ENCODE measurements at places on chromosomes 16 and 17.

- no peak for DNase-seq
These were observed 47.8 kb upstream of the BCO1 start for GRCh38 chr16:81190667-81191066.

DNA sequence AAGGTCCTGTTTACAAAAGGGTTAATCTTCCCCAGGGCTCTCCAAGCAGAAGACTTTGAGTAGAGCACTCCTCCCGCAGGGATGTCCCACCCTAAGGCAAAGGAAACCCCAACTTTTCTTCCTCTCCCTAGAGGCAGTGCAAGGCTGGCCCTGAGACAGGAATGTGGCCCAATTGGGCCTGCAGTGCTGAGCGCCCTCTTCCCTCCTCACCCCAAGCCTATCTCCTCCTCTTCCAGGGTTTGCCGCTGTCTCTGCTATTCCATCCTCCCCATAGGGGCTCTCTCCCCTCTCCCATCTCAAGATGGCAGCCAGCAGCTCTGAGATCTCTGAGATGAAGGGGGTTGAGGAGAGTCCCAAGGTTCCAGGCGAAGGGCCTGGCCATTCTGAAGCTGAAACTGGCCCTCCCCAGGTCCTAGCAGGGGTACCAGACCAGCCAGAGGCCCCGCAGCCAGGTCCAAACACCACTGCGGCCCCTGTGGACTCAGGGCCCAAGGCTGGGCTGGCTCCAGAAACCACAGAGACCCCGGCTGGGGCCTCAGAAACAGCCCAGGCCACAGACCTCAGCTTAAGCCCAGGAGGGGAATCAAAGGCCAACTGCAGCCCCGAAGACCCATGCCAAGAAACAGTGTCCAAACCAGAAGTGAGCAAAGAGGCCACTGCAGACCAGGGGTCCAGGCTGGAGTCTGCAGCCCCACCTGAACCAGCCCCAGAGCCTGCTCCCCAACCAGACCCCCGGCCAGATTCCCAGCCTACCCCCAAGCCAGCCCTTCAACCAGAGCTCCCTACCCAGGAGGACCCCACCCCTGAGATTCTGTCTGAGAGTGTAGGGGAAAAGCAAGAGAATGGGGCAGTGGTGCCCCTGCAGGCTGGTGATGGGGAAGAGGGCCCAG is 1.0 kb downstream of the PRRT2 start:
- no peak for DNase-seq

DNA sequence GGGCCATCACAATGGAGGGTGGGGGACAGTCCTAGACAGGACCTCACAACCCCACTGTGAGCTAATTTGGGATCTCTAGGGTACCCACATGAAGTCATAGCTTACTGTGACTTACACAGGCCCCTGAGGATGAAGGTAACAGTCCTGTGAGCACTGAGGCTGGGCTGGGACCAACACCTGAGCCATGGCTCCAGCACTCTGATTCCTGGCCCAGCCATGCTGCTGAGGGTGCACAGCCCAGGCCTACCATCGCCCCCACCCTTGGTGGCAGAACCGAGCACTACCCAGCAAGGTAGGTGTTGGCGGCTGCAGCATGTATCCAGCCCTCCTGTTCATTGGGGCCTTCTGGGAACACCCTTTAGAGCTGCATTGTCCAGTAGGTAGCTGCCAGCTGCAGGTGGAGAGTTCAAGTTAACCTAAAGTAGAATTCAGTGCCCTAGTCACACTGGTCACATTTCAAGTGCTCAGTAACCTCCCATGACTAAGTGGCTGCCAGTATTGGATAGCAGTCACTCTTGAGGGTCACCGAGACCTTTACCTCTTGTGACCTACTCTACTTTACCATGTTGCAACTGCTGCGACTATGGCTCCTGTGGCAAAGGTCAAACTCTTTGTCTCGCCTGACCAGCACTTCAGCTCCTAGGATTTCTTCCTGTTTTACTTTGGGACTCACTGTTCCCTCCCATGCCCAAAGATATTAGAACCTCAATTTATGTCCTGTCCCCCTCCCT is 11.6 kb downstream of the AKAP1 start:
- no peak for DNase-seq

- DNase-seq = no peak
These were observed 62.1 kb downstream of the GAN start for GRCh38 chr16:81376880-81377279.

- no peak for DNase-seq
These were observed 1.7 kb downstream of the ANKRD40CL start for GRCh38 chr17:50765454-50766221.

DNA sequence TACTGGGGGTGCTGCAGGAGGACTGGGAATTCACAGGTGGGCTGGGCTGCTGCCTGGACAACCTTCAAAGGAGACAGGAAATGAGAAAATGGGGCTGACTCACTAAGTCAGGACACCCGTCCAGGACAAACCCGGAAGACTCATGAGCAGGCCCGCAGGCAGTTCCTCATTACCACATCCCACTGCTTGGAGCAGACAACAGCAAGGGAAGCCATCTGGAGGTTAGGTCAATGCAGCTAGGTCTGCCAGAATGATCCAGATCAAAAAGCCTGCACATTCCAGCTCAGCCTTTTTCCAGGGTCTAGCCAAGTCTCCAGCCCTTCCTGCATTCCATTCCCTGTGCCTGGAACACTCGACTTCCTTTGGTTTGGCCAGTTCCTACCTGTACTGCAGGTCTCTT is 536.5 kb upstream of the CDH11 start:
- no peak for DNase-seq

- DNase-seq = no peak
These were observed 79.3 kb downstream of the PRKCB start for GRCh38 chr16:23914946-23915530.

GRCh38 chr16:8703693-8704092 is 29.3 kb downstream of the ABAT start:
- no peak for DNase-seq

GRCh38 chr17:59167571-59168001 is 12.0 kb downstream of the PRR11 start:
- DNase-seq = no peak

GRCh38 chr16:77991701-77992100 is 30.6 kb upstream of the CLEC3A start:
- DNase-seq = no peak

- no peak for DNase-seq
These were observed 4.4 kb downstream of the PDIA2 start for GRCh38 chr16:287298-287811.

DNA sequence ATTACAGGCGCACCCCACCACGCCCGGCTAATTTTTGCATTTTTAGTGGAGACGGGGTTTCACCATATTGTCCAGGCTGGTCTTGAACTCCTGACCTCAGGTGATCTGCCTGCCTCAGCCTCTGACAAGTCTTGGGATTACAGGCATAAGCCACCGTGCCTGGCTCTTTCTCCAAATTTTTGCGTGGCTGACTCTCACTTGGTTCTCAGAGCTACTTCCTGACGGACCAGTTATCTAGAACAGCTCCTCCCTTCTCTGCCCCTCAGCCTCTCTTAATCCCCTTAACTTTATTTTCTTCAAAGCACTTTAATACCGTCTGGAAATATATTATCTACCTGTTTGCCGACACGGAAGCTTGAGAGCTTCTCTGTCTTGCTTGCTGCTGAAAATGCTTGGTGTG is 4.2 kb downstream of the YPEL2 start:
- DNase-seq = no peak
